ENCODE measurements at places on chromosomes 1 and 21.

DNA sequence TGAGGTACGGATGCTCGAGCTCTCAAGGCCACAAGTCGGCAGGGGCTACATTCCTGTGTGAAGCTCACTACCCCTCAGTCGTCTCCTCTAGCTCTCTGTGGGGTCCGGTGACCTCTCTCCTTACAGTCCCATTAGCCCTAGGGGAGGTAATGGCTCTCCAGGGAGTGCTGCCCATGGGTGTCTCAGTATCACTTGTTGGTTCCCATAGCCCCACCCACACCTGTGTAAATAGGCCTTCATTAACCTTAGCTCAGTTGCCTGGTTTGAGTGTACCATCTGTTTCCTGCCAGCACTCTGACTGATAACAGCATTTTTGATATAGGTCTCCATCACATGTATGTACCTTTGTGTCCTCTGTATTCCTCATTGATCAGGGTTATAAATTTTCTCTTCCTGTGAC, 133.2 kb upstream of the KCNJ15 start:
- DNase-seq: no peak

DNA sequence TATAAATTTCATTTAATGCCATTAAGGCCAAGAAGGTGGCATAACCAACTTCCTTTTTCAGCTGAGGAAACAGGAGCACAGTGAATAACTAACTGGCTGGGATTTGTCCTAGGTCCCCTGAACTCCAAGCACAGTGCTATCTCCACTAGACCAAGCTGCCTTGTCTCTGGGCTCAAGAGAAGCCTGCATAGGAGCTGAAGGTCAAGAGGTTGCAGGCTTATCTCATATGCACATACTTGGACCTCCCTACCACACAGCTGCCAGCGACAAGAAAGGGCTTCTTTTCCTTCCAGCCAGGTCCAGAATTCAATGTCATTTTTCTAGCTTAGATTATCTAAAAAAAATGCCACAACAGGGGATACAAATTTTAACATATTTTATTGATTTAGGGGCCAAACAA, 27.1 kb downstream of the AK2 start:
- no peak for DNase-seq

DNA sequence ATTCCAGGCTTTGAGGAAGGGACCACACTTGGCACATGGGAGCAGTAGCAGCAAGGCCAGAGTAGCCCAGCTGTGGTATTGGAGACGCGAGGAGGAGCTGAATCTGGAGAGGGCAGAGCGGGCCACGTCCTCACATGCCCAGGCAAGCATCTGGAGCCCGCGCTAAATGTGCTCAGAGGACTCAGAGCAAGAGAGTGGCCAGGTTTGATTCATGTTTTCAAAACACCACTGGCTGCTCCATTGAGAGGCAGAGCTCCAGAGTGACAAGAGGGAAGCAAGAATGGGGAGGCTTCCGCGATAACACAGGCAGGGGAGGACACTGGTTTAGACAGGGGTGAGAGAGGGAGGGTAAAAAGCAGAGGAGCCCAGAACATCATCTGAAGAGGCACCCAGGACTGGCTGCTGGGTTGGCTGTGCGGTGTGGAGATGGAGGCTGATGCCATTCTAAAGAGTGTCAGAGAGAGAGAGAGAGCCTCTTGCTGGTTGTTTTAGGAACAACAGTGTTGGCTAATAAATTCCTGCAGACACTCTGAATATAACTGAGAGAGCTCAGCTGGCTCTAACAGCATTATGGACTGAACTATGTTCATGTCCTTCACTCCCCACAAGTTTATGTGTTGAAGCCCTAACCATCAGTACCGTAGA, 32.3 kb downstream of the RCAN1 start:
- peak; percentile 62 for DNase-seq

GRCh38 chr1:47684964-47685762, 247.3 kb downstream of the FOXD2 start:
- DNase-seq: peak; percentile 30

- DNase-seq: peak; percentile 100
Measured at GRCh38 chr1:55310505-55310971, 95.4 kb upstream of the USP24 start.

DNA sequence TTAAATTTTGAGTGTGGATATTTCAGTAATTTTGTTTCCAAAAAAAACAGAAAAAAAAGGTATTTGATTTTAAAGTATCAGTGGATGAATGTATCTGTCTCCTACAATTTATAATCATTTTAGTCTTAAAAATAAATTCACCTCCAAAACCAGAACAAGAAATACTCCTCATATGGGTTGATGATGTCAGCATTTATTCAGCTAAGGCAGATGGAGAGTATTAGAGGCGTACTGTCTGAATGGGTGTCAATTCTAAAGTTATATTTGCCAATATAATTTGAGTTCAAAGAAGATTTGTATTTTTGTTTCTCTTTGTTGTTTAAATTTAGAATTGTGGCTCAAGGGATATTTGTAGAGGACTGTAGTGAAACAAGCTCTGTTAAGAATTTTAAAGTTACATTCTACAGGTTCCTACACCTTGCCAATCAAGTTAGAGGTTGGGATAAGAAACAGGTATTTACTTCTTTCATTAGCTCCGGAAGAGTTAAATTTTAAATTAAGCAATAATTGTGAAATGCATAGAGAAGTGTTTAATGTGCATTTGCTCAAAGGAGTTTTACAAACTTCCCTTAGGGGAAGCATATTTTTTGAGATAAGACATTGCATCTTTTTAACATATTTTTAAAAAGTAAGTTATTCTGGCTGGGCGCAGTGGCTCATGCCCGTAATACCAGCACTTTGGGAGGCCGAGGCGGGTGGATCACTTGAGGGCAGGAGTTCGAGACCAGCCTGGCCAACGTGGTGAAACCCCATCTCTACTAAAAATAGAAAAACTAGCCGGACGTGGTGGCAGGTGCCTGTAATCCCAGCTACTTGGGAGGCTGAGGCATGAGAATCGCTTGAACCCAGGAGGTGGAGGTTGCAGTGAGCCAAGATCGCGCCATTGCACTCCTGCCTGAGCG, 1.2 kb downstream of the PLA2G4A start:
- DNase-seq: no peak

- peak; percentile 89 for DNase-seq
Measured at GRCh38 chr1:62384276-62385005, 52.4 kb upstream of the USP1 start.

- DNase-seq: no peak
Measured at GRCh38 chr1:109793089-109793485, 29.4 kb upstream of the EPS8L3 start.

DNA sequence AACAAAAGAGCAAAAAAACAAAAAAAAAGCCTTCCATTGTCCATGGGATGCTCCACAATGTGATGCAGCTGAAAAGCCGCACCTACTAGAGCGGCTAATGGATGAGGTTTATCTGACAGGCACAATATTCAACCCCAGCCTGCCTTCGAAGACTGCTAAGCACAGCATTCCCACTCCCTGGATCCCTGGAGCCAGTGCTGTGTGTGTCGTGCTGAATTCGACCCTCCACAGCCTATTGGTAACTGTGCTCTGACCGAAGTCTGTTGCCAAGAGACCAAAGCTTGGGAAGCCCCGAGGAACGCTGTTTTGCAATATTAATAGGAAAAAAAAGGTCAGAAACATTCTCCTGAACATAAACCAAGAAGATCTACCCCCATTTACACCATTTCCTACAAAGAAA, 57.2 kb upstream of the PUM1 start:
- DNase-seq: peak; percentile 70

Data from iris pigment epithelial cell (primary cell).